ENCODE measurements at places on chromosomes 12 and 14.

DNA sequence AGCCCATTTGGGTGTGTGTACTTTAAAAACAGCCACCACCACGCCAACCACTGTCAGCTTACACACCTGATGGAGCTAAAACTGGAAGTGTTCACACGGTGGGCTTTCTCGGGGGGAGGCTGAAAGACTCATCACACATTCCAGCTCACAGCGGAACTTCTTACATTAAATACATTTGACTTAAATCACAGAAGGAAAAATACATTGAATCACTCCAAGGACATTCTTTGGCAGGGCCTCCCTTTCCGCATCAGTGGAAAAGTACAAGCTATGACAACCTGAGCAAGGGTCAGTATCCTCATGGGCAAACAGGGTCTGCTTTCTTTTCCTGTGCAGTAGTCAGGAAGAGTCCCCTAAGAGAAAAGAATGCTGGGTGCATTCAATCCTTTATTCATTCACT, 31.0 kb upstream of the TC2N start:
- no peak for DNase-seq

DNA sequence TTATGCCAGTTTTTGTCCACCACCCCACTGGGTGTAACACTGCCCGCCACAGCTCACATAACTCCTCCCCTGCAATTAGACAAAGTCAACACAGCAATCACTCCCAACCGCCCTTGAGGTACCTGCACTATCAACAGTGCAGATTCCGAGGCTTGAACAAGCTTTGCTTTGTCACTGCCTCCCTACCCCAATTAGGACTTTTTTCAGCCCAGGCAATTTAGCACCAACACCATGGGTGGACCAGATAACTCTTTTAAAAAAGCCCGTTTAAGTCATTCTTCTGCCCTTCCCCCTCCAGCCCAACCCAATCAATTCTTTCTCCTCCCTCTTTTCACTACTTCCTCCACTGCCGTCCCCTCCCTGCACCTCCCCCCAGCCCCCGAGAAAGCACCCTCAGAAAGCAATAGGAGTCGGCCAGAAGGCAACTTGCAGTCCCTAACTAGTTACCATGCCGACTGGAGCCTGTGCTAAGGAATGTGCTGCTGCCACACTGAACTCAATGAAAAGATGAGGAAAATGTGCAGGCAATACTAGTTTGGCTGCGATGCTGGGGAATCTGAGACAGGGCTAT, 45.7 kb upstream of the OTX2 start:
- no peak for DNase-seq

GRCh38 chr12:88406905-88407304, 173.4 kb downstream of the KITLG start:
- DNase-seq: no peak

- DNase-seq: no peak
Measured at GRCh38 chr12:93325855-93326254, 51.9 kb upstream of the NUDT4 start.

DNA sequence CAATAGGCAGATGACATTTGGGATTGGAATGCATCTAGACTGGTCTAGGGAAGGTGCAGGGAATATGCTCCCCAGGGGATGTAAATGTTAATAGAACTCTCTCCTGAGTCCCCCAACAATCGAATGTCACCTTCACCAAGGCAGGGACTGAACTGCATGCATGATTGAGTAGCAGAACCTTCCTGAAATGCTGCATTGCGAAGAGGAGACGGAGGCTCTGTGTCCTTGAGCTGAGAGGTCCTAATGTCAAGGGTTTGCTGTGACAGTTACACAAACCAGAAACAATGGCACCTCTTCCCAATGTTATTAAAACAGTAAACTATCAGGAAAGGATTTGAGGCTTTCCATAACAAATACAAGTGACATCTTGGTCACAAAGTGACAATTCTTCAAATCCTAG, 117.5 kb upstream of the SFSWAP start:
- no peak for DNase-seq

All from activated CD4-positive, alpha-beta T cell treated with anti-CD3 and anti-CD28 coated beads for 48 hours (primary cell).